H1 (cell line): ENCODE measurements at places on chromosomes 12 and 14.

- DNase-seq = no peak
Measured at GRCh38 chr14:65920996-65921395, 508.5 kb downstream of the FUT8 start.

GRCh38 chr14:64812412-64812811 lies 67.3 kb downstream of the SPTB start:
- DNase-seq = no peak

DNA sequence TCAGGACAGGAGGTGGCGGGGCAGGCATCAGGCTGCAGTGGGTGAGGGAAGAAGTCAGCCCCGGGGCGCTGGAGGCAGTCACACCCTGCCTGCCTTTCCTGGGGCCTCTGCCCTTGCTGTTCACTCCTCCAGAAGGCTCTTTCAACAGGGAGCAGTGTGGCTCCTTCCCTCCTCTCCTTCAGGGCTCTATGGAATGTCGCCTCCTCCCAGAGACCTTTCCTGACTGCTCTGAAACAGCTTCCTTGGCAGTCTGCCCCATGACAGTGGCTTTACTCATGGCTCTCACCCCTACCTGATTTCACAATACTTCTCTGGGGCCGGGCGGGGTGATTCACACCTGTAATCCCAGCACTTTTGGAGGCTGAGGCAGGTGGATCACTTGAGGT lies 7.1 kb downstream of the RHOF start:
- DNase-seq = no peak

- no peak for DNase-seq
Measured at GRCh38 chr12:120247621-120248030, 17.9 kb downstream of the PXN start.

DNA sequence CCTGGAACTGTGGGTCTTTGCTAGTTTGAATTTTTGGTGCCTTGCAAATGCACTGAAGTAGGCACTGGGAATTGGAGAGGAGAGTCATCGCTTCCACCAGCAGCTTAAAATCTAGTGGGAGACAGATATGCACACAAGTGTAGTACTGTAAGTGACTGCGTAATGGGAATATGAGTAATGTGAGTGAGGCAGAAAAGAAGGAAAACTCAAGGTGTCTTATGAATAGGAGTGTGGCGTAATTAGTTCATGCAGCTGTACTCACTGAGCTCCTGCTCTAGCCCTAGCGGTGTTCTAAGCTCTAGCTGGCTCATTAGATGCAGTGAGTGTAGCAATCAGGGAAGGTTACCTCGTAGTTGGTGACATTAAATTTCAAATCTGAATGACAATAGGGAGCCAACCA lies 2.8 kb downstream of the TCP11L2 start:
- DNase-seq = no peak

- DNase-seq = no peak
Measured at GRCh38 chr14:101508948-101509729, 52.2 kb upstream of the DIO3 start.

DNA sequence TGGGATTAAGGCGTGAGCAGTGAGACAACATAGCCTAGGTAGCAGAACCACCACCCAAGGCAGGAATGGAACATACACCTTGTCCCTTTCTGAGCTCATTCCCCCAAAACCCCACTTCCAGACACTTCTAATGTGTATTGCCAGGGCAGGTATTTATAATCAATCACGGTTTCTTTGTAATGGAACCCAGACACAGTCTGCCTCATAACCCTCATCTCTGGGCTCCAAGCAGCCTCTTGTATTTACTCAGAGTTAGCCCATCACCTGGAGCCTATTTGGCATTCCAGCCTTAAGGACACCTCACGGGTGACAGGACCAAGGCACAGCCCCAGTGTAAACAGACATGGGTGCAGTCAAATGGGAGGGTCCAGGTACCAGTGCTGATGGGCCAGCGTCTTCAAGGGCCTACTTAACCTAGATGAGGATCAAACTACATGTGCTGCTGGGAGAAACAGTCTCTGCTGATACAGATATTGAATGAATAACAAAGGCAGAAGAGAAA lies 2.5 kb upstream of the HIGD1C start:
- DNase-seq = no peak

GRCh38 chr12:77115471-77115870 lies 50.1 kb upstream of the E2F7 start:
- no peak for DNase-seq

GRCh38 chr14:104147346-104148125 lies 9.1 kb downstream of the KIF26A start:
- DNase-seq = no peak

- no peak for DNase-seq
Measured at GRCh38 chr14:49774106-49774505, 6.2 kb downstream of the KLHDC2 start.

DNA sequence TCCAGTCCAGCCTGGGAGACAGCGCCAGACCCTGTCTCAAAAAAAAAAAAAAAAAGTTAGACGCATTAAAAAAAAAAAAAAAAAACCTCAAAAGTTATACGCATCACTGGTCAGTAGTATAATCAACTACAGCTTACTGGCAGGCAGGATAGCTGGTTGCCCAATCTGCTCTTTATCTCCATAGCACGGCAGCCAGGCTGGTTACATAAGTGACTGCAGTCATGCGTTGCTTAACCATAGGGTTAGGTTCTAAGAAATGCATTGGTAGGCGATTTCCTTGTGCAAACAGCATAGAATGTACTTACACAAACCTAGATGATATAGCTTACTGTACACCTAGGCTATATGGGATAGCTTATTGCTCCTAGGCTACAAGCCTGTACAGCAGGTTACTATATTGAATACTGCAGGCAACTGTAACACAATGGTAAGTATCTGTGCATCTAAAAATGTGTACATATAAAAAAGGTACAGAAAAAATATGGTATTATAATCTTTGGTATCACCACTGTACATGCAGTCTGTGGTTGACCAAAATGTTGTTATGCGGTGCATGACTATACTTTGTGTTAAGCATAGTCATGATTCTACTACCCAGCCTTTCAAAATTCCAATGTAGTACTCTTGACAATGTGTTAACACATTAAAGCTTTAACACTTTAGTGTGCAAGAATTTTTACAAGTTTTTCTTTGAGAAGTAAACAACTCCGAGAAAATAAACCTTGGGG lies 8.1 kb downstream of the L2HGDH start:
- DNase-seq = no peak

DNA sequence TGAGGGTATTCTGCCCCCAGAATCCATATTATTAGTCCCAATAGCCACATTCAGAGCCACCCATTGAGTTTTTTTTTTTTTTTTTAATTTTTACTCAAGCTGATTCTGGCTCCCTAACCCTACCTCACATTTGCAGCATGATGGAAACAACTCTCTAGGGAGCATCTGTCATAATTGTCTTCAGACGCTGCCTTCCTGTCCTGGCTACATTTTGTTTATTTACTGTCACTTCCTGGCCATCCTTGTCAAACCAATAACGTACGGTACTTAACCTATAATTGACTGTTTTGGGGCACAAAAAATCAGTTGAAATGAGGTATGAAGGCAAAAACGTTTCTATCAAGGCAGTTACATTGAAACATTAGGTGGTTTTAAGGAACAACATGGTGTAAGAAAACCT lies 2.1 kb downstream of the GLIPR1 start:
- DNase-seq = no peak

GRCh38 chr12:9731797-9732196 lies 1.1 kb downstream of the CLECL1 start:
- DNase-seq = no peak

GRCh38 chr12:12646483-12647072 lies 34.9 kb downstream of the CREBL2 start:
- DNase-seq = no peak

DNA sequence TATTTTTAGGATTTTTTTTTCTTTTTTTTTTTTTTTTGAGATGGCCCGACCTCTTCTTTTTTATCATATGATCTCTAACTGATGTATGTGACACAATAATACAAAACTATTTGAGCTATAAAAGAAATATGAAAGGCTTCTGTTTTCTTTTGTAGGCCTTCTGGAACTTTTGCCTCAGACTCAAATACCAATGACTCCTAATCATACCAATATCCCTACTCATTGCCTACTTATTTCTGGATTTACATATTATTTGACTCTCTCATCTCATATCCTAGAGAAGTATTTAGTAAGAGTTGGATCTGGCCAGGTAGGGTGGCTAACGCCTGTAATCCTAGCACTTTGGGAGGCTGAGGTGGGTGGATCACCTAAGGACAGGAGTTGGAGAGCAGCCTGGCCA lies 12.7 kb upstream of the WDR89 start:
- DNase-seq = no peak

- no peak for DNase-seq
Measured at GRCh38 chr12:93229494-93230325, 148.0 kb upstream of the NUDT4 start.

- DNase-seq = no peak
Measured at GRCh38 chr14:35877276-35877675, 51.1 kb downstream of the BRMS1L start.

DNA sequence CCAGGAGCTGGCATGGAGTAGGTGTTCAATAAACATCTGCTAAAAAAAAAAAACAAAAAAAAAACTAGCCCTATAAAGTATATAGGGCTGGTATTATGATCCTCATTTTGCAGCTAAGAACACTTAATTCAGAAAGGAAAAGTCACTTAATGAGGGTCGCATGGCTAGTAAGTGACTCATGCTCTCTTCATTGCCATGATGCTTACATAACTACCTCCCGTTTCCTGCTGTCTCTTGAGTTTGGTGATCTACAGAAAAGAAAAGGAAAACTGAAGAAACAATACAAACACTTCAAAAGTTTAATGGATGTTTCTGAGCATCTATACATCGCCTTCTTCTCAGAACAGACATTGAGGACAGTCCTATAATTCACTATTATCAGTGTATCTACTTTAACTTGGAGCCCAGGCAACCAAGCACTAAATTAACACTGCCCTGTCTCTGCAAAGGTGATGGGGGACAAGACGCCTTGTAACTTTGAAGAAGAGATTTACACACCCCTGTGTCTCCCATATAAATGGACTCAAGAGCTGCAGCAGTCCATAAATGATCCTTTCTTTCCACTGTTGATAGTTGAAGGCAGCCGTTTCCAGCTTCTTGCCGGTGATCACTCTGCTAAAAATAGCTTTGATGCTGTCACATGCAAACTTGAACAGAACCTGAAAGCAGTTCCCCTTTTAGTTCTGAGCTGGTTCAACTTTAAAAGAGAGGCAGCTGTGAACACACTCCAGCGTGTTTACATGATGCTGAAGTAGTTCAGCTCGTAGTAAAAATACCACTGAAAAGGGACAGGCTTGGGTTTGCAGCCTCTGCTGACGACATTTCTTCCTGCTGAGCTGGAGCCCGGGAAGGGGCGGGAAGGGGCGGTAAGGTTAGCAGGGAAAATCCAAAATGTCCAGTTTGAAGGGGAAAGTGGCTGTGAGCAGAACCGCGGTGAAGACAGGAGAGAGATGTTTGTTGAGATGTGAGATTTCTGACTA lies 113.3 kb downstream of the FOXN3 start:
- no peak for DNase-seq

DNA sequence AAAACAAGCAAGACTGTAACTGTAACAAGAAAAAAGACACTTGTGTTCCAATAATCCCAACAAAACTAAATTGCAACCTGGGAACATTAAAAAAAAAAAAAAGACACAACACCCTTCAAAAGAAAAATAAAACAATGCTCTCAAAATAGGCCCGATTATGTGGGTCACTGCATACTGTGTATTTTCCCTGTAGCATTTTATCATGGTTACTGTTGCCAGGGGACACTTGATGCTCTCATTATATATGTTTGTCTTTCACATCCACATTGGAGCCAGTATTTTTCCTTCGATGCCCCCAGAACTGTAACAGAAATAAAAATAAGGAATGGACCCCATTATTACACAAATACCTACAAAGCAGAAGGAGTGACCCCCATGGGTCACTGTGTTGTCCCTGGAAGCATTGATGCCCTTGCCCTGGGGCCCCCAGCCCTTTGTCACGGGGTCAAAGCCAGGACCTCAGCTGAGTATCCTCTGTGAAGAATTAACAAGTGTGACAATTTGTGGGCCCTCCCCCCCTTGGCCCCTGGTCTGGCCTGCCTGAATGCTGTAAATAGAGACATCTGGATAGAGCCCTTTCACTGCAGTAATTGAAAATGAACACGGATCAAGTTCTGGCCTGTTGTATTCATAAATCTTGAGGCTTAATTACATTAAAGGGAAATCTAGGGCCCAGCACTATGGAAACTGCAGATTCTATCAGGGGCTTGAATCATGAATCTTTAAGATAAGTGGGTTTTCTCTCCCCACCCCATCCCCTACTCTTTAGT lies 72.8 kb downstream of the C12orf42 start:
- DNase-seq = no peak
